ENCODE measurements at places on chromosomes 4 and X.

DNA sequence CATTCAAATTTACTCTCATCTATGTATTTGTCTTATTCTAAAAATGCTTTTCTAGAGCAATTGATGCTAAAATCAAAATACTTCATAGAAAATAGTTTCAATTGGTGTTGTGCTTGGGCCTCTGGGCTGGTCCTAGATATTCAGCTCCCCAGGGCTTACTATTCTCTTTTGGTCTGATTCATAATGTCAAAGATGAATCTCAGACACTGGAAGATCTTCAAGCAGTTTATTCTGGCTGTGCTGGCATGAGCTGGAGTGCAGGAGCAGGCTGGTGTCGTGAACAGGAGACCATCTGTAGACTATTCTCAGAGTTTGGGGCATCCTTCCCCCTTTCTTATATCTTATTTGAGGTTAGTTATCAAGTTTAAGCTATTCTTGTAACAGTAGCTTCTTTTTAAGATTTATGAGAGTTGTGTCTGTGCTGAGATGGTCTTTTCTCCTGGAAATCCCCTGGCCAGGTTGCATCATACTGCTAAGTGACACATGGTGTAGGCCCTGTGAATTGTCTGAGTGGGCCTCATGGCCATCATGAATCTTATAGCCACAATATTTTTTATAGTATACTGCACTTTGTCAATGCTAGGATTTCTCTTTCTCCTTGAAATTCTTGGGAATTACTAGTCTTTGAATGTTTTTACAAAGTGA, 1624.0 kb upstream of the IGFBP7 start:
- DNase-seq, result no peak

DNA sequence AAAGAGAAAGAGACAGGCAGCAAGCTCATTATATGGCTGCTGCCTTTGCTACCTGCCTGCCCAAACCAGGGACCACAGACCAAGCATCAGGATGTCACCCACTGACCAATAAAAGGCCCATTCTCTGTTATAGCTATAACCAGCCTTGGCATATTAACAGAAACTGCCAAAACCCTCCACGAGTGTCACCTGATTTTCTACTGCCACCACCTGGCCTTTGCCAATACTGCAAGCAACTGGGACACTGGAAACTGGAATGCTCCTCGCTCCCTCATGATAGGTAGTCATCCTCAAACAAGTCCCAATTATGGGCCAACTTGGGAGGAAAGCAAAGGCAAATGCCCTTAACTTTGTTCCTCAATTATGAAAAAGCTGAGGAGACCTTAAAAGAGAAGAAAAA, 76.0 kb downstream of the SPIN4 start:
- no peak for DNase-seq

DNA sequence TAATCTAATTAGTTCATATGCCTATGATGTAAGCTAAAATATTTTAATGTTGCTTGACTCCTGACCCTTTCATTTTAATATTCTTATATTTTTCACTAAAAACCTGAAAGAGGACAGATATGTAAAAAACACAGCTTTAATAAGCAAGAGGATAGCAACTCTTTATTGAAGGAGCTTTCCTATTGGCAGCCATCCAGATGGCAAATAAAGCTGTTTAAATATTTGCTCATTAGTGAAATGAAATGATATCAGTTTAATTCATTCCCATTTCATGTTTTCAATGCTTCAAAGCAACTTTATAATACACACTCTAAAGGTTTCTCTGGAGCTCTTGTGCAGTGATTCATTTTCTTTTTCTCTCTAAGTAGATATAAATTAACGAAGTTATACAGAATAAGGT, 473.4 kb downstream of the PCDH7 start:
- DNase-seq, result no peak

DNA sequence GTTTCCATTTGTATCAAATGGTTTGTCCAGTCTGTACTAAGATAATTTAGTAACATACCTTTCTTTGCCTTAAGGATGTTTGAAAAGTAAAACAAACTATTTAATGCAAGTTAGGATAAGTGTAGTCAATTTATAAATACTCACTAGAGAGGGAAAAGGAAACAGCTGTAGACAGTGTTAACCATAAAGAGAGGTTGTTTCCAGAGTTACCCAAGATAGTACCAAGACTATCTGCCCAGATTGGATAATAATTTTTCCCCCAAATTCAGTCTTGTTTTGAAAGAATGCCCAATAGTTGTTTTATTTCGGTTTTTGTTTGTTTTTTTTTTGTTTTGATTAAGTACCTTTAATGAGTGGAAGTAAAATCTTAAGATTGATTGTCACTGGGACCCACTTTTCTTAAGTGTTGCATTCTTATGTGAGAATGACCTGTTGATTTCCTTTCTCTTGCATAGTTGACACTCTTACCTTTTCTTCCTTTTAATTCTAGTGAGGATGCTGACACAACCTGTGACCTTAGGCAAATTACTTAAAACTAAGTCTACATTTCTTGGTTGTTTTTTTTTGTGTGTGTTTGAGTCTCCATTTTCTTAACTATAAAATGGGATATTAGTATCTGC, 12.8 kb downstream of the AFF1 start:
- DNase-seq, result no peak
